ENCODE measurements at places on chromosomes 5 and 9.

- peak; percentile 68 for DNase-seq
Observed at GRCh38 chr9:101311758-101312420, 72.9 kb downstream of the BAAT start.

- DNase-seq = no peak
Observed at GRCh38 chr5:28914297-28914696, 1875.9 kb upstream of the CDH9 start.

- DNase-seq = no peak
Observed at GRCh38 chr5:149337736-149338135, 7.6 kb upstream of the GRPEL2 start.

GRCh38 chr5:71666321-71666720, 52.8 kb upstream of the CARTPT start:
- no peak for DNase-seq

DNA sequence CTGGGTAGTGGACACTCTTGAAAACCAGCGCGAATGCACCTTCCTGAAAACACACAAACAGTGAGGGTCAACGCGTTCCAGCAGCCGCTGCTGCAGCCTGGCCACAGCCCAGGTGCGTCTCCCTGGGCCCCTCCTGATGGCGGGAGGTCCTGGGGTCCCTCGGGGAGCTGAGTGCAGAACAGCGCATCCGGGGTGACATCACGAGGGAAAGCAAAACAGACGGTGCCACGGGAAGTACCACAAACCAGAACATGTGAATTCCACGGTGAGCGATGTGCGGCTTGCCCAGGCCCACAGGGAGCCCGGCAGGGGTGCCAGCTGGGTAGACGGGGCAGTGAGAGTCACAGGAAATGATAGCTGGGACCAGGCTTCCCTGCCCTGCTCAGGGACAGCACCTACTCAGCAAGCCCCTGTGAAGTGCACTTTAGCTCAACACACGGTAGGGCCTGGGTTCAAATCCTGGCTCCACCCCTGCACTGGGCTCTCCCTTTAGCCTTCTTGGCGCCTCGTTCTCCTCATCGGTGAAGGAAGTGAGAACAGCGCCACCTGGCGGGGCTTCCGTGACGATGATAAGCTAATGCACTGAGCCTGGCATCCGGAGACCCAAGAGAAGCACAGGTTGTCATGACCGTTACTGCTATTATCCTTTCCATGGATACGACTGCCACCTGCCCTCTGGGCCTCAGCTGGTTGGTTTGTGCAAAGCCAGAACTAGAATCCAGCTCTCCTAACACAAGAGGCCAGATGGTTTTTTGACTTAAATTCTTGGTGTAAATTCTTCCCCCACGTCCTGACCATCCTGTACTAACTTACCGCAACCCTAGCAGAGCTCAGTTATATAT, 24.6 kb downstream of the GFPT2 start:
- DNase-seq = peak; percentile 87

DNA sequence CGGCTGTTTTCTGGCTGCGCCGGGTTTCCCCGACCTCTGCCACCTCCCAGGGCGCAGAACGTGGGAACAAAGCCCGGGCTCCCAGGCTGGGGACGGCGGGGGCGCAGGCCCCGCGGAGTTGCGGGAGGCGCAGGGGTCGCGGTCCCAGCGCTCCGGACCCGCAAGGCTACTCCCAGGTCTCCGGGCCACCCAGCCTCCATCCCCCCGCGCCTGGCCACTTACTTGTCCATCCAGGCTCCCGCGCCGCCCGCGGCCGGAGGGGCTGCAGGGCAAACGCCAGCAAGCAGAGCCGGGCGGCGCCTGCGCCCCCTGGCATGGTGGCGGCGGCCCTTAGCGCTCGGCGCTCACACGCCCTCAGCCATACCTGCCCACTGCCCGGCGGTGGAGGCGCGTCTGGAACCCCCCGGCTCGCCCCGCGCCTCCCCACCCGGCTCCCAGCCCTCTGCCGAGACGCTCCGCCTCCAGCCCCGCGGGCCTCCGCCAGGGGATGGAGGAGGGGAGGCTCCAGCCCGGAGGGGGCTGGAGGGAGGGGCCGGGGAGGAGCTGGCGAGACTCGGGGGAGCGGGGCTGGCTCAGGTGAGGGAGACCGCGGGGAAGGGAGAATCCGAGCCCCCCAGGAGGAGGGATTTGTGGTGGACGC, at the start of gene ADAM19:
TSS of gene ADAM19 (minus strand) at position 395 of the 640 bp plus-strand sequence. CDS start at position 316, 79 bp downstream.
- no peak for DNase-seq

- DNase-seq = no peak
Observed at GRCh38 chr9:14089051-14089803, 224.7 kb downstream of the NFIB start.
